Germinal center (tissue), 1 donor: ENCODE measurements at places on chromosomes 4 and X.

GRCh38 chr4:16745009-16745635, 153.3 kb downstream of the LDB2 start:
- DNase-seq: no peak

DNA sequence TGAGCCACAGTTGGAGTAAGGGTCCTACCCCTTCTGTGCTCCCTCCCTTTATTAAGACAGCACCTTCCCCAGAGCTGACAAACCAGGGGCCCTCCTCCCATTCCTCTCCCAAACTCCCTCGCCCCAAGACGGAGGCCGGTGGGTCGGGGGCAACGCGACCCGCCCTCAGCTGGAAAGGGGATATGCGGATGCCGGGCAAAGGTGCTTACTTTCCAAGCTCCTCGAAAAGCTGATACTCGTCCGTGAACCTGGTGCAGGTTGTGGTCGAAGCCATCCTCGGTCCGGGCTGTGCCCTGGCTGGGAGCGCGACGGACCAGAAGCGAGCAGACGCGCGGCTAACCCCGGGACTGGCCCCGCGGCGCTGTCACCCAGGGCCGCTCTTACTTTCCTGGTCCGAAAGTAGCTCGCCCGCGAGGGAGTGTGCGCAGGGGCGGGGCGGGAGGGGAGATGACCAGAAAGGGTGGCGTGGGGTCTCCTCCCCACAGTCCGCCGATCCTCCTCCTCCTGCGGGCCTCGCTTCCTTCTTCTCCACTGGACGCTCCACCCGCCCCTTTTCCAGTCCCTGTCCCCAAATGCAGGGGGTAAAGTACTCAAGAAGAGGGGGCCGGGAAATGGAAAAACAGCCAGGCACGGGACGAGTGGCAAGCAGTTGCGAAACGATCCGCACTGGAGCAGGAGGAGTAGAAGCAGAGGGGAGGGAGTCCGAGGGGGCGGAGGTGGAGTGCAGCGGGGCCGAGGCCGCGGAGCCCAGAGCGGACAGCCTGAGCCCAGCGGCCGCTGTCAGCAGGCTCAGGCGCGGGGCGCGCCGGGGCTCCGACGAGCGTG, 531 bp downstream of the CAMK2D start:
- peak; percentile 68 for DNase-seq

DNA sequence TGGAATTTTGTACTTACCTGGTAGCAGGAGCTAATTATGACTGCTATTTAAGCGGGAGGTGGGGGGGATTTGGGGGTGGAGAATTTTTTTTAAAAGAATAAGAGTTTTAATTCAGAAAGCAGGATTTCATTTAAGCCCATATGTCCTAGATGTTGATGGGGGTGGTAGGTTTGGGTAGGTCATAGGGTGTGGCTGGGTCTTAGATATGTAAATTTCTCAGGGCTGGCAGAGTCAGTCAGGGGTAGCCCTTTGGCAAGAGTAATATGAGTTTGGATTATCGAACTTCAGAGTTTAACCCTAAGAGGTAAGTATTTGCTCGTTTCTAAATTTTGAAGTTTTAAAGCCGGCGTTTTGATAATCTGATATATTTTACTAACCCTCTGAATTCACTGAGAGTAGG, 35.2 kb upstream of the COX18 start:
- no peak for DNase-seq

GRCh38 chrX:131728295-131729145, 184.6 kb downstream of the OR13H1 start:
- DNase-seq: no peak
